ENCODE measurements at places on chromosomes 5 and 9. TPM values are rescaled to one million over a fixed set of nuclear protein-coding genes. Genes with fewer than 3 reads are reported as not detected.

The ANKRA2 gene
- total RNA-seq = 35.3 TPM

The NCBP1 gene
- total RNA-seq = 51.9 TPM

The CDX1 gene
- not detected for total RNA-seq

The SPAAR gene
- total RNA-seq = not detected

The TPPP gene
- 5.1 TPM for total RNA-seq

The LCN10 gene
- total RNA-seq = not detected

The ADAMTS19 gene
- not detected for total RNA-seq
